ENCODE measurements at places on chromosomes 2 and 18.

- DNase-seq: no peak
Measured at GRCh38 chr2:19866771-19867170, 35.0 kb downstream of the TTC32 start.

DNA sequence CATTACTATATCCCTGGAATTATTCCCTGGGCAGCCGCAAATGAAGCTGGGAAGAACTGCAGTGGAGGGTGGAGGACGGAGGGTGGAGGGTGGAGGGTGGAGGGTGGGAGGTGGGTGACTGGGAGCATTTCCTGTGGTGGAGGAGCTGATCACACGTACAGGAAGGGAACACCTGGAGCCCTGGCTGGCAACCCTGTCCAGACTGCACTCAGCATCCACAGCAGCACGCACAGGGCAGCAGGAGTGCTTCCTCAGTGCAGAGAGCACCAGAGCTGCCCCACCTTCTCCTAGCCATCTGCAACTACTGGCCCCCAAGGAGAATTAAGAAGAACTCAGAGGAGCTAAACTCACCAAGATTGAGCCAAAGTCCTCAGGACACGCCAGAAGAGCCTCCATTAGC lies 249.9 kb downstream of the EIPR1 start:
- no peak for DNase-seq

DNA sequence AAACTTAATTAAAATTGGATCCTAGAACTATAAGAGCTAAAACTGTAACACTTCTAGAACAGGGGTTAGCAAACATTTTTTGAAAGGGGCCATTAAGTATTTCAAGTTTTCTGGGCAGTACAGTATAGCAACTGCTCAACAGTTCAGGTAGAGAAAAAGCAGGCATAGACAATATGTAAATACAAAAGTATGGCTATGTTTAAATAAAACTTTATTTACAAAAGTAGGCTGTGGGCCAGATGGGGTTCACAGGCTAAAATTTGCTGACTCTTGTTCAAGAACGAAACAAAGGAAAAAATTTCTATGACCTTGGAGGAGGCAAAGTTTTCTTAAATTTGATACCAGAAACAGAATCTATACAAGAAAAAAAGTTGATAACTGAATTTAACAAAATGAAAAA lies 114.5 kb downstream of the MEMO1 start:
- no peak for DNase-seq

- DNase-seq: no peak
Measured at GRCh38 chr2:208937521-208937920, 486.3 kb upstream of the MAP2 start.

- DNase-seq: peak; percentile 78
Measured at GRCh38 chr2:38947241-38948239, 57.9 kb downstream of the ARHGEF33 start.

GRCh38 chr2:45715601-45716379 lies 64.3 kb downstream of the PRKCE start:
- no peak for DNase-seq

GRCh38 chr18:25725501-25725900 lies 364.9 kb downstream of the SS18 start:
- no peak for DNase-seq

DNA sequence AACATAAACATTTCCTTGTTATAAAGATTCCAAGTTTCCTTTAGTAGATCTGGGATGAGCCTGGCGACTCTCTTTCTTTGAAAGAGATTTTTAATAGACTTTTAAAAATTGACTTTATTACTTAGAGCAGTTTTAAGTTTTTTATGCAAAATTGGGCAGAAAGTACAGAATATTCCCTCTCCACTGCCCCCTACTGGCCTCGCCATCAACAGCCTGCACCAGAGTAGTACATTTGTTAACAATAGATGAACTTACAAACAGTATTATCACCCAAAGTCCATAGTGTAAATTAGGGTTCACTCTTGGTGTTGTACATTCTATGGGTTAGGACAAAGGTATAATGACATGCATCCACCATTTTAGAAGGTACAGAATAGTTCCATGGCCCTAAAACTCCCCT lies 3.9 kb downstream of the MAP3K19 start:
- DNase-seq: no peak

GRCh38 chr2:8296306-8296705 lies 385.6 kb upstream of the ID2 start:
- no peak for DNase-seq

DNA sequence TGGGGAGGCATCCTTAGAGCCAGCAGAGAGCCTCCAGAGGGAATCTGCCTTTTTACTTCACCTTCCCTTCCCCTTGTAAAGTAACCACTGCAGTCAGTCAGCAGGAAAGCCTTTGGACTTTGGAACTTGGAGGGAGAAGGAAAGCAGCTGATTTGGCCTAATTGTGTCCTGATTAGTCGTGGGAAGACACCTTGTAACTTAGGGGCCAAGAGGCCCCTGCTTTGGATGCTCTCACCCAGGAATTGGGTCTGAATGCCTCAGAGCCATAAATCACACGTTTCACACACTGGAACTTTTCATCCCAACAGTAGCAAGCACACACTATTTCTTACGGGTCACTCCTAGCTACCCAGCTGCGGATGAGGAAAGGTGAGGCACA lies 81.0 kb upstream of the PPM1B start:
- peak; percentile 47 for DNase-seq

DNA sequence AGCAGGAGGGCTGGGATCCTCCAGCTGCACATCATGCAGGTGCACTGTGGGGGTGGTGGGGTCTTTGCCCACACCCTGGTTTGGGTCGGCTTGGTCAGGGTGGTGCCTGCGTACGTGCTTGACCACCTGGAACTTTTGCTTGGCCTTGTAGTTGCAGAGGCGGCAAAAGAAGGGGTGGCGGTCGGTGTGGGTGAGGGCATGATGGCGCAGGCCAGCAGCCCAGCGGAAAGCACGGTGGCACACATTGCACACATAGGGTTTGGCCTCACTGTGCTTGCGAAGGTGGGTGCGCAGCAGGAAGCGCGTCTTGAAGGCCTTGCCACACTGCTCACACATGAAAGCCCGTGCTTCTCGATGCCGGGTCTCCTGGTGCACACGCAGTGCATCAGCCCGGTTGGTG lies 21.1 kb downstream of the ZNF142 start:
- no peak for DNase-seq

- no peak for DNase-seq
Measured at GRCh38 chr2:72612614-72613160, 213.1 kb downstream of the EXOC6B start.

GRCh38 chr2:49251251-49251650 lies 96.9 kb upstream of the FSHR start:
- no peak for DNase-seq

GRCh38 chr18:48928787-48929186 lies 22.0 kb downstream of the SMAD7 start:
- peak; percentile 78 for DNase-seq

- no peak for DNase-seq
Measured at GRCh38 chr2:120485096-120485495, 139.2 kb downstream of the INHBB start.

- peak; percentile 69 for DNase-seq
Measured at GRCh38 chr18:77101410-77102258, 30.9 kb downstream of the MBP start.

DNA sequence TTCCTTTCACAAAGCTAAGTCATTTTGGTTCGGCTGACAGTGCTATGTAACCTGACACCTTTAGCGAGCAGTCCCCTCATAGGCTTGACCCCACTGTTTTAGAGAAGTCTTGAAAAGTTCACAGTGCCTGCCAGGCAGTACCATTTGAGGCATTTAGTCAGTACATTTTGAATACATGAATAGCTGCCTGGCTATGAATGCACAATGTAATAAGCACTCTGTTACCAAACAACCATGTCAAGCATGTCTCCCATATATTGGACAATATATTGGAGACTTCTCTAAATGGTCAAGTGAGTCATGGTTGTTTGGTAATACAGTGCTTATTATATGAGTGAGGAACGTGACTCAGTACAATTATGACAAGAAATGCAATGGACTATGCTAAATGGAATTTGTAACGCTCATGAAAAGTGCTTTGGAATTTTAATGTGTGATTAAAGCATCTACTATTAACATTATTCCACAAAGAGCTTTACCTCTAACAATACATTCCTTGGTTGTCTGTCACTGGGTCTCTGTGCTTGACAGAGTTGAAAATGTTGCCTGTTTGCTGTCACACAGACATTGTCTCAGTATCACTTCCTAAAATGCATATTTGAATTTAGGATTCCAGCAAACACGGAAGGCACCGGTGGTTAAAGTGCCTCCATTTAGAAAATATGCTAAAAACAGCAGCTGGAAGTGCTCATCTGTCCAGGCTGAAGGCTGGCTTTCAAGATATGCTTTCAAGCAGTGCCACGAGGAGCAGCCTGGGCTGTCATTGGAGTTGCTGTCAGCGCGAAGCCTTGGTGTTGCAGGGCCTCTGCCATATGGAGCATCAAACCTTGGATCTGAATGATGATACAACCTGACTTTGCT lies 458.6 kb downstream of the FBXO15 start:
- no peak for DNase-seq

GRCh38 chr2:51920509-51920908 lies 888.6 kb upstream of the NRXN1 start:
- DNase-seq: no peak

Measured in colonic mucosa (tissue), 4 donors.